GM13976 (cell line): ENCODE measurements at places on chromosomes 7 and 10.

DNA sequence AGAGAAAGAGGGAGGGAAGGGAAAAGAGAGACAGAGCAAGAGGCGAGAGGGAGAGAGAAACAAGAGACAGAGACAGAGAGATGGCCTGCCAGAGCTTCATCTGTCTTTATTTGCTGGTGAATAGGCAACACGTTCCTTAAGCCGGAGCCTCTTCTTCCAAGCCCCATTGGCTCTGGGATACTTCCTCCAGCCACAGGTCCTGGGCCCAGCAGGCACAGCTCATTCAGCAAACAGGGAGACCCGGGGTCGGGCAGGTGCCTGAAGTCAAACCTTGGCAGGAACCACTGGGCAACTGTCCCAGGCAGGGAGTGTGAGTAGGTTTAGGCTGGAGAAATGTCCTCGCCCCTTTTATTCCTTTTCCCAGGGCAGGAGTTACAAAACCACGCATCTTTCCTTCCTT lies 68.2 kb downstream of the MYL10 start:
- peak; percentile 7 for DNase-seq

GRCh38 chr10:32393911-32394310 lies 47.0 kb upstream of the EPC1 start:
- no peak for DNase-seq

- no peak for DNase-seq
Measured at GRCh38 chr10:70319183-70319582, 35.4 kb upstream of the NPFFR1 start.

DNA sequence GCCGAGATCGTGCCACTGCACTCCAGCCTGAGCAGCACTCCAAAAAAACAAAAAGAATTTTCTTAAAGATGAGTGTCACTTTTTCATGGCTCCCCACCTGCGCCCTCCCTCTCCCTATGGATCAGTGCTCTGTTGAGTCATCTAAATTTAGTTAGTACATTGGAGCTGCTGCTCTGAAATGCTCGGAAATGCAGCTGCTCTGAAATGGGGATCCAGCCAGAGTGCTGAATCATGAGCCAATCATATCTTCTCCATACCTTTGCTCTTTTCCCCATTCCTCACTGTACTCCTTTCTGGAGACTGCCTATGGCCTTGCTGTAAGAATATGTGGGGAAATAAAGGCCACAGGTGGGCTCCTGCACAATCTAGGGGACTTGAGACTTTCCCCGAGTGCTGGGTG lies 188.8 kb downstream of the ZNF438 start:
- DNase-seq = no peak

DNA sequence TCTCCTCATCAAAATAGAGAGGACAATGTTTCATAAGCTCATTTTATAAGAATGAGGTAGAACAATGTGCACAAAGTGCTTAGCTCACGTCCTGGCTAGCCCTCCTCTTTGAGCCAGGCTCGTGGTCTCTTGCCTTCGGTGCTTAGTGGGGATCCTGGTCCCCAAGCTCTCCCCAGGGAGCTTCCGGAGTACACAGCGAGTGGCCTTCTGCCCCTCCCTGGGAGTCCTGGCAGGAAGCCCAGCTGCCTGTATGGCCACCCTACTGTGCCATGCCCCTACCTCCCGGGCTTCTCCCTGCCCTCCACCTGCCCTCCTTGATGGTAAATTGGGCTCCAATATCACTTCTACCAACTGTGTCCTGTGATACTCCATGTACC lies 868 bp downstream of the MYO1G start:
- DNase-seq = no peak

DNA sequence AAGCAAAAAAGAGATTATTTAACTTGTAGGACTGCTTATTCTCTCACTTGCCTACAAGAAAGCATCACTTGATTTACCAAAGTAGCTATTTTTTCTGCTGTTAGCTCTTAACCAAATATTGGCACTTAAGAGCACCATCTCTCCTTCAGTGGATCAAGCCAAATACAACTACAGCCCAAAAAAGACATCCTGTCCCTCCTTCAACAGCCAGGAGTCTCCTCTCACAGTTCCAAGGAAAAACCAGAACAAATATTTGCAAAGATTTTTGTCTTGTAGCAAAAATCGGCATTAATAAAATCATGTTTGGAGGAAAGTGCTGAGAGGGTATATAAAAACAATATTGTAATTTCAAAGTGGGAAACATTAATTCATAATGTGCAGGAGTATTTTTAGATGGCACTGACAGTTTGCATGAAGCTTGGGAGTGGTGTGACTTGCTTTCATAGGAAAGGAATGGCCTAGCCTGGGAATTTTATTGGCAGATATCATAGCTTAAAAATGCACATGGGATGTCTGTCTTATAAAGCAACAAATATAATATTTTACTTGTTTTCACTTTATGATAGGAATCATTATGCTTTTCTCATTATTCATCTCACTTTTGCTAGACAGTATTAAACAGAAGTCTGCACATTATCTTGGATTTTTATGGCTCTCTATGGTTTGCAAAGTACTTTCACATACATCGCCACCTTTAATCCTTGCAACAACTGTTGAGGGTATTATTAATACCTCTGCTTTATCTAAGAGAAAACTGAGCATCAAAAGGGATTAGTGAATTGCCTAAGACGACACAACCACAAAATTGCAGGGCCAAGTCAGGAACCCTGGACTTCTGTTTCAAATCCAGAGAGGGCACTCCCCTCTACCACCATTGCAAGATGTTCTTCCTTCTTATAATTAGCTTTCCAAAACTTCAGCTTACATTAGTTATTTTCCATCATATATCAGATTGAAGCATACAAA lies 103.5 kb downstream of the AGMO start:
- DNase-seq = no peak

GRCh38 chr10:44959247-44960087 lies at the start of gene RASSF4:
RASSF4 (plus strand) TSS chr10:44959802; CDS start chr10:44970203, 10,401 bp downstream.
- DNase-seq = peak; percentile 99

DNA sequence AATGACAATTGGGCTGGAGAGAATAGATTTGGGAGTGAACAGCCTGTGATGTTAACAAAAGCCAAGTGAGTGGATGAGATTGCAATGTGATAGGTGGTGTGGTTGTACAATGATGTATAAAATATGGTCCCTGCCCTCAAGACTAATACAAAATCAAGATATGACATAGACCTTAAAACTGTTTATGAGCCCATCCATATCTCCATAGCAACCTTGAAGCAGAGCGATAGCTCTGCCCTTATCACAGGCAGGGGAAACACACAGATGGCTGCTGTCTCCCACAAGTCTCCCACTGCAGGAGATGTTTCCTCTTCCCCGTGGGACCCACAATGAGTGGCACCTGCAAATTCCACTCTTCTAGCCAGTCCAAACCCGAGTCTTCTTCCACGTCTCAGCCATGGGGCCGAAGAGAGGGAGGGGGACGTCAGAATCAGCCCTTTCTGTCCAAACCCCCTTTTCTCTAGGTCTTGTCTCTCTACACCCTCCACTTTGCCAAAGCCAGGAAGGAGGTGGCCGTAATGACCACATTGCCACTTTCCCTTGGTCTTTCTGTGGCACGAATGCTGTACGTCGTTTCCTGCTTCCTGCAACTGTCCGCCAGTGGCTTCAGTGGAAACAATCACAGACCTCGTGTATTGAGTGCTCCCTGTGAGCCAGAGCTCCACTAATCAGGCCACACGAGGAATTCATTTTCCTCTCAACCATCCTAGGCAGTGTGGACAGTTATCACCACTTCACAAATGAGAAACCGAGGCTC lies 7.5 kb upstream of the TBXAS1 start:
- DNase-seq = no peak

DNA sequence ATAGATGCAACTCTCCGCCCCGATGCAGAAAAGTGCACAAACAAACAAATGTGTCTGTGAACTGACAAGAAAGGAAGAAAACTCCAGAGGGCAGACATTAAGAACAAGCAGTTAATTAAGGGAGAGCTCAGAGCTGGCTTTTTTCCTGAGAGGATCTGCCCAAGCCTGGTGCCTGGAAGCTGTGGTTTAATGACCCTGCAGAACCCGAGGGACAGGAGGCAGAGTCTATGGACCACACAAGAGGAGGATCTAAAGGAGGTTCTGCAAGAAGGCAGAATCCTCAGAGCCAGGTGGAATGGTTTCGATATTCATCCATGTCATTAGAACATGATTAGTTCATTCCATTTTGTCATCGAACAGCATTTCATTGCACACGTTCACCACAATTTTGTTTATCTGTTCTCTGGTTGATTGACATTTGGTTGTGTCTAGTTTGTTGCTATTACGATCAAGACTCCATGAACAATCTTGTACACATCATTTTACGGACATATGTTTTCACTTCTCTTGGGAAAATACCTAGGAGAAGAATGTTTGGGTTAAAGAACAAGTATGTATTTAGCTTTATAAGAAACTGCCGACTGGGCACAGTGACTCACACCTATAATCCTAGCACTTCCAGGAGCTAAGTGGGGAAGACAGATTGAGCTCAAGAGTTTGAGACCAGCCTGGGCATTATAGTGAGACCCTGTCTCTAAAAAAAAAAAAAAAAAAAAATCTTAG lies 560.2 kb downstream of the CALN1 start:
- DNase-seq = no peak

DNA sequence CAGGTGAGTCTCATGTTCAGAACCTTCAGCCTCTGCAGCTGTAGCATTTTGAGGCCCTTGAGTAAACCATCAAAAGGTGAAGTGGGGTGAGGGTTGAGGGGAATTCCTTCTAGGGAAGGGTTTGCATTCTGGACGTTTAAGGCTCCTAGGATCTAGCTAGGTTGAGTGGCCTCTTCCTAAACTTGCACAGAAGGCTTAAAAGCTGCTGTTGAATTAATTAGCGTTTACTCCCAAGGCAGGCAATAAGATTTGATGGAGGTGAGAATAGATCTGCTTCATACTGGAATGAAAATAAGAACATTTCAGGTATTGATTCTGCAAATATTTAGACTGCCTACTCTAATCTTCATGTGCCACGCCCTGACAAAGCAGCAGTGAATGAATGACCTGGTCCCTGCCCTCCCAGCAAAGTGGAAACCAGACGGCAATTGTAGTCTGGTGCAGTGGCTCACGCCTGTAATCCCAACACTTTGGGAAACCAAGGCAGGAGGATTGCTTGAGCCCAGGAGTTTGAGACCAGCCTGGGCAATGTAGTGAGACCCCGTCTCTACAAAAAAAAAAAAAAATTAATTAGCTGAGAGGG lies 11.4 kb upstream of the KPNA7 start:
- no peak for DNase-seq

DNA sequence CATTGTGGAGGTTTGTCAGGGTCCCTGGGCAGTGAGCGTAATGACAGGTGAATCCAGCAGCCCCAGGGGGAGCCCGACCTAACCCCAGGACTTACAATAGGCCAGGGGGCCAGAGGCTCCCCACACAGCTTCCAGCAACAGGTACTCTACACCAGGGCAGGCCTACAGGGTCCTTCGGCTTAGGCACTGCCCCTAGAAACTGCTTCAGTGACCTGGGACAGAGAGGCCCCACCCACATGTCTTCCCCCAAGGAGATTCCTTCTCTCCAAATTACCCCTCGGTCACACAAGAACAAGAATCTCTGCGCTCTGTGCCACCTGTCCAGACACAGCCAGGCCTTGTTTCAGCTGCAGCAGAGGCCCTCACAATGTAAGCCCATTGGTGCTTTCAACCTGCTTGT lies 24.4 kb downstream of the SKIDA1 start:
- no peak for DNase-seq

DNA sequence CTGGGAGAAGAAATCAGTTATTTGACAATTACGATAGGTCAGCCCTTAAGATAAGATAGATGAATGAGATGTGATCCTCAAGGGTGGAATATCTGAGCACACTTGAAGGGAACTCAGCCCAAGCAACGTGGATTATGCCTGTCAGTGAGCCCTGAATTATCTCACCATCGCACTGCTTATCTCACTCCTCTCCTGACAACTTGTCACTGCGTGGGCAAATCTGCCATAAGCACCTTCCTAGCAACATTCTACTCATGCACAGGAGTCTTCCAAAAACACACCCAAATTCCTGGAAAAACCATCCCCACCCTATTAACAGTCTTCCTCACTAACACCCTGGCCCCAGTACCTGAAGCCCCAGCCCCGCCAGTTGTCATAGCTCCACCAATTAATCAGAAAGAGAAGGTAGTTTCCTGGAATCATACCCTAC lies 46.5 kb upstream of the IL6 start:
- no peak for DNase-seq

DNA sequence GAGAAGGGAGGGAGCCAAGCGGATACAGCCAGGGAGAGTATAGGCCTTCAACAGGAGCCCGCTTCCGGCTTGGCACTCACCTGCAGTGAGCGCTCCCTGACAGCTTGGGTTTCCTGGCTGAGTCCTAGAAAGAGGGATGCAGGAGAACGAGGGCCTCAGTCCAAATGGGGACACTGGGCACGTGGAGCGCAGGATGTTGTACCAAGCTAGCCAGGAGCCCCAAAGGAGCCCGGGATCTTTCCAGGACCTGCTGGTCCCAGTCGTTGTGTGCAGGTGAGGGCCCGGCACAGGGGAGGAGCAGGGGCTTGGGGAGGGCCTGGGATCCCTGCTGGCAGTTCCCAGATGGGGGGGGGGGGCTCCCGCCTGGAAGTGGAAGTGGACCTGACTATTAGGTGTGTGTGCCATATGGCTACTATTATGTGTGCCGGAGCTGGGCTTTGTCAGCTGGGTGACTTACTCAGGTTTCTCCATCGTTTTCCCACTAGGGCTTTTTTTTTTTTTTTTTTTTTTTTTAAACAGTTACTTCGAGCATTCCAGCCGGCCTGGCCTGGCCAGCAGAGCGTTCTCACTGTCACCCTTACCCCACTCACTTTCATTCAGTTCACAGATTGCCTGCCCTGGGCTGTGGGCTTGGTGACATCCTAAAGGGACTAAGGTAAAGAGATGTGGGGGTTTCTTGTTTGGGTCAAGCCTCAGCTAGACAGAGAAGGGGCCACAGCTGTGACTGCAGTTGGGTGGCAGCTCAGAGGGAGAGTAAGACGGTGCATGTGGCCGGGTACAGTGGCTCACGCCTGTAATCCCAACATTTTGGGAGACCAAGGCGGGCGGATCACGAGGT lies 3.8 kb downstream of the AGAP3 start:
- no peak for DNase-seq

DNA sequence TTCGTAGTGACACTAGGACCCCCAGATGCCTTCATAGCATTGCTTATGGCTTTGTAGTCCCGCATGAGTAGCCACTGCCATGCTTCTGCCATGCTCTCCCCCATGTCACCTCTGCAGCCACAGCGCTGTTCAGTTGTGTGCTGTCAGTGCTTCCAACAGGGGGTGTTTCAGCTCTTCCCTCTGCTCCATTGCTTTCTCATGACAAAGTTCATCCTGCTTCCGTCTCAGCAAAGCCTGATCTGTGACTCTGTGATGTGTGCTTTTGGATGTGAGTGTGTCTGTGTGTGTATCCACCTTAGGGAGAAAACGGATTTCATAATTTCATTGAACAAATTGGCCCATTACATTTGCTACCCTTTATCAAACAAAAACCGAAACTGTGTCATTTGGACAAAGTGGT lies 134.9 kb upstream of the SAMD8 start:
- no peak for DNase-seq

- no peak for DNase-seq
Measured at GRCh38 chr10:131167036-131167860, 144.3 kb downstream of the TCERG1L start.

DNA sequence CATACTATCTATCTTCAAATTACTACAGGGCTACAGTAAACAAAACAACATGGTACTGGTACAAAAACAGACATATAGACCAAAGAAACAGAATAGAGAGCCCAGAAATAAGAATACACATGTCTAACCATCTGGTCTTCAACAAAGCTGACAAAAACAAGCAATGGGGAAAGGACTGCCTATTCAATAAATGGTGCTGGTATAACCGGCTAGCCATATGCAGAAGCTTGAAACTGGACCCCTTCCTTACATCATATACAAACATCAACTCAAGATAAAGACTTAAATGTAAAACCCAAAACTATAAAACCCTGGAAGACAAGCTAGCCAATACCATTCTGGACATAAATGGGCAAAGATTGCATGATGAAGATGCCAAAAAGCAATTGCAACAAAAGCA lies 1143.7 kb downstream of the DNAJB9 start:
- no peak for DNase-seq
